T-helper 17 cell (primary cell): ENCODE measurements at places on chromosomes 7 and 10.

GRCh38 chr10:77032188-77032570 is 605.4 kb downstream of the KCNMA1 start:
- DNase-seq: no peak

- no peak for DNase-seq
Measured at GRCh38 chr10:47457826-47458225, 26.1 kb downstream of the ANXA8 start.

DNA sequence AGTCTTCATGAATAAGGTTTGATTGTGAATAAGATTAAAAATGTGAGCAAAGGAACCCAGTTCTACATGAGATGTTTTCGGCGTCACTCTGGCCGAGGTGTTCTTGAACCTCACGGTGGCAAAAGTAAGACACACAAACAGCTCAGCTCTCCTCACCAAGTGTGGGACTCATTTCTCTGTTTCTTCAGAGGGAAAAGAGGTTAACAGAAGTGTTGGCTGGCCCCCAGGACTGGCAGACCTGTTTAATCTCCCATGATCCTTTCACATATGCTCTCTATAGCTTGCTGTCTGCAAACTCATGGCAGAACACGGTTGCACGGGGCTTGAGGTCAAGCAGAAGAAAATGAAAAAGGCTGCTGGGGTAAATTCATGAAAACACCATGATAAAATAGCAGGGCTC is 394.4 kb downstream of the CALN1 start:
- DNase-seq: no peak

GRCh38 chr10:30781670-30782121 is 152.1 kb upstream of the LYZL2 start:
- no peak for DNase-seq

- no peak for DNase-seq
Measured at GRCh38 chr10:104146882-104147281, 24.9 kb downstream of the SFR1 start.

DNA sequence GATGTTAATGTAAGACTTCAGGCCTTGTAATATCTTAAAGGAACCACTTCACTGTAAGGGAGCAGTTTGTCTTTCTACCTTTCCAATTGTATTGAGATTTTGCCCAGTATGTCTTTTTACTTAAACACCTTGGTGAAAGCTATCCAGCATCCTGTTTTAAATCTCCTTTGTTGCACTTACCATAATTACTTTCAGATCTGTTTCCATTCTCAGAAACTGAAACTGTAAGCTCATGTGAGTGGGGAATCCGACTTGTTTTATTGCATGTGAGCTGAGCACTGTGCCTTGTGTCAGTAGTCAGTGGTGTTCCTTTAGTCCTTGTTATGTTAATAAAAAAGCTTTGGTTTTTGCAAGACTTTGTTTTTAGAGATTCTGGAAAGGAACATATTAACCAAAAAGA is 42.2 kb downstream of the BMPR1A start:
- DNase-seq: no peak
